Naive thymus-derived CD8-positive, alpha-beta T cell (primary cell): ENCODE measurements at places on chromosomes 5 and 9. TPM values are rescaled to one million over a fixed set of nuclear protein-coding genes. Genes with fewer than 3 reads are reported as not detected.

DNA sequence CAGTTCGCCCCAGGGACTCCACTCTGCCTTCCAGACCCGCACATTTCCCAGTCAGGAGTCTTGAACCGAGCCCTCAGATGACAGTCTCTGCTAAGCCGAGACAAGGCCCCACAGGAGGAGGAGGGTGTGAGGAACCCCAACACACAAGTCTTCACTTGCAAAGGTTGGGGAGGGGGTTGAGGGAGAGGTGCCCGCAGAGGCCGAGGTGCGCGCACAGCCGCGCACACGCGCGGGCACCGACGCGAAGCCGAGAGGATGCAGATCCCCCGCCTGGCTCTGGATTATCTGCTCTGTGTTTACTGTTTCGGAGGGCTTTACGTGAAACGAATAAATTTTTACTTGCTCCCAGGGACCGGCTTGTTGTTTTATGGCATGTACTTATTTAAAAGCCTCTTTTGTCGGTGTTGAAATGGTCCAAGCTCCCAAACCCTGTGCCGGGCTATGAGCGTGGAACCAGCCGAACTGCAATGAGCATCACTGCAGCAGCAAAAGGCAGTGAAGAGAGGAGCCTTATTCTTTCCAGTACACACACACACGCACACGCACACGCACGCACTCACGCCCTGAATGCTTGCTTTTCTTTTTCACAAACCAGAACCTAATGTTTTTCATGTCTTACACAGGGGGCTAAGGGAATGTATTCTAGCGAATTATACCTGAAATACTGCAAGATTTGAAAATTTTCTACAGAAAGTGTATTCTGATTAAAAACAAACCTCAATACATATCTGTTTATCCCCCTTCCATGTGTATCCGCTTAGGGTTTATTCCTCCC is 297.7 kb downstream of the PARP8 start:
- no peak for DNase-seq

- DNase-seq = no peak
Observed at GRCh38 chr9:34123682-34124081, 2.8 kb downstream of the DCAF12 start.

GRCh38 chr5:144467792-144468191 is 297.1 kb downstream of the KCTD16 start:
- DNase-seq = no peak

DNA sequence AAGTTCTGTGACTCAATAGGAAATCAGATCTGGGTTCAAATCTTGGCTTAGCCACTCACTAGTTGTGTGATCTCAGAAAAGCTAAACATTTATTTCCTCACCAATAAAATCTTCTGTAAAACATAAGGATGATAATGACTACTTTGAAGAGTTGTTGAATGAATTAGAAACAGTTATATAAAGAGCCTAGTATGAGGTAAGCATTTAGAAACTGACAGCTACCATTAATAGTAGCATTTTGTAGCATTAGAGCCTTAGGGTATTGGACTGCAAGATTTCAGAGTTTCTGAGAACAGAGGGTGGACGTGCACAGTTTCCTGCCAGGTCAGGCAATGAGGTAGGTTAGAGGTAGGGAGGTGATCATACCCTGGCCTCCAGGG is 293.2 kb downstream of the CWC27 start:
- DNase-seq = no peak

TMEM171 gene
- total RNA-seq = not detected
